ENCODE measurements at places on chromosomes 1 and 21.
A peak's percentile ranks its signal among the peaks of the same experiment; 100 is the strongest.

DNA sequence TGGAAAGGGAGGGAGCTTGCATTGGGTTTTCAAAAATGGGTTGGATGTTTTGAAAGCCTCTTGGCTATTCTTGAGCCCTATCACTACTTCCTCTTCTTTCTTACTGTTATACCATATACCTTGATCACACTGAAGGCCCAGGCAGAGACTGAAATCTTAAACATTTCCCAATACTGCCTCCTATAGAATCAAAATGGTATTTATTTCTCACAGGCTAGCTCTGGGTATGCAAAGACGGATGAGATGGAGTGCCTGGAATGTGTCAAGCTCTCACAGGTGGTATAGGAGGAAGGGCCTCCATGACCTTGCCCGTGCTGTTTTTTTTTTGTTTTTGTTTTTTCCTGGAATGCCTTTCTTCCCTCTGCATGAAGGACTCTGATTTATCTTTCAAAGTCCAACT is 268.4 kb upstream of the USP24 start:
- DNase-seq = no peak

DNA sequence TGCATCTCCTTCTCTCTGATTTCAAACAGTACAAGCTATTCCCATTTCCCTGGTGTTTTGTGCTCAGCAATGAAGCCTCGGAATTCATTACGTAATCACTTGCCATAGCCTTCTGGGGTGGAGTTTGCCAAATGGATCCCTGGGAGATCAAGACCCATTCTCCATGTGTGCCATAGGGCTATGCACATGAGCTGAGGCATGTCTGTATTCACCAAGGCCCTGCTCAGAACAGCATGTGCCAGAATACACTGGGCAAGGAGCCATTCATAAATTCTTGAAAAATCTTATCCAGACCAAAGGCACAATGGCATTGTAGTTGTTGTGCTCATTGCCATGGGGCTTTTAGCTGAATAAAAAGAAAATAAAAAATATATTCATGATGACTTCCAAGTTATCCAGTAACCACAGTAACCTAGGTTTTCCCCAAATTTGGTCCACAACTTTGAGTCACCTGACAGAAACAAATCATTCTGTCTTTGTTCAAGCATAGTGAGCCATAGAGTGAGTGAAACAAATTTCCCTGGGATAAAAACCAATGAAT is 53.0 kb downstream of the CRB1 start:
- no peak for DNase-seq

DNA sequence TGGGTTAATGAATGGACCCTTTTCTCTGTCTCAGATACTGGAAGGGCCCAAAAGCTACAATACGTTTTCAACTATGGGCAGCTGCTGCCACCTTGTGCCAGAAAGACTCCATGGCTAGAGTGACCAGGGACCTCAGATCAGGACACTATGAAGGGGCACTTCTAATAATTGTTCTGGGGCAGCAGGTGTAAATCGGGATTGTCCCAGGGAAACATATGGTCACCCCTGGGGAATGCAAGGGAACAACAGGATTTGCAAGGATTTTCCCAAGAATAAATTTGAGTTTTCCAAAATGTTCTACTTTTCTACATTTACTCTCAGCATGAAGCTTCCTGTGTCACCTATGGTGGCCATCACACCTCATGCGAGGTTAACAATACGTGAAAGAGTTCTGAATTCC is 12.0 kb upstream of the FCAMR start:
- peak; percentile 76 for DNase-seq

DNA sequence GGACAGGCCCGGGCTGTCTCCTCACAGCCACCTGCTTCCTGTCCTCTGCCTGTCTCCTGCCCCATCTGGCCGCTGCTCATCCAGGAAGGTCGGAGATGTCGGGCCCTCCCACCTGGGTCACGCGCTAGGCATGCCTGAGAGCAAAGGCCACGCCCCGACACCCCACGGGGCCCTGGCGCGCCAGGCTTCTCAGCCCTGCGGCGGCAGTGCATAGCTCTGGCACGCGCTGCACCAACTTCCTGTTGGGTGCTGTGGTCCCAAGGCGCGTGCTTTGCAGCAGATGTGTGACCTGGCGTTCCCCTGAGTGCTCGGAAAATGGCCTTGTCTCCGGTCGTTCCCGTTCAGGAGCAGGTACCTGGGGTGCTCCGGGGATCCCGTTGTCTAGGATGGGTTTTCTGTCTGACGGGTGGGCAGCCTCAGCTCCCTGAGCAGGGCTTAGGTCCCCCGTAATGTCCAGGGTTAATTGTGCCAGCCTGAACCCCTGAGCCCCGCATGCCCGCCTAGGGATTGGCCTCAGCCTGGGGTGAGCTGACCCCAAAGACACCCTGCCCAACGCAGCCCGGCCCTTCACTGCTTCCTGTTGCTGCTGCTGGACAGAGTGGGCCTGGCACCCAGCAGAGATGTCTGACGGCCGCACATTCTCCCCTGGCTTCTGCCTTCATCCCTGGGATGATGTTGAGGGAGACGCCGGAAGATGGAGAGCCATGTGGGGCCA is 19.4 kb upstream of the KCNAB2 start:
- peak; percentile 98 for DNase-seq

GRCh38 chr1:94992863-94993563 is 66.1 kb upstream of the CNN3 start:
- DNase-seq = no peak

DNA sequence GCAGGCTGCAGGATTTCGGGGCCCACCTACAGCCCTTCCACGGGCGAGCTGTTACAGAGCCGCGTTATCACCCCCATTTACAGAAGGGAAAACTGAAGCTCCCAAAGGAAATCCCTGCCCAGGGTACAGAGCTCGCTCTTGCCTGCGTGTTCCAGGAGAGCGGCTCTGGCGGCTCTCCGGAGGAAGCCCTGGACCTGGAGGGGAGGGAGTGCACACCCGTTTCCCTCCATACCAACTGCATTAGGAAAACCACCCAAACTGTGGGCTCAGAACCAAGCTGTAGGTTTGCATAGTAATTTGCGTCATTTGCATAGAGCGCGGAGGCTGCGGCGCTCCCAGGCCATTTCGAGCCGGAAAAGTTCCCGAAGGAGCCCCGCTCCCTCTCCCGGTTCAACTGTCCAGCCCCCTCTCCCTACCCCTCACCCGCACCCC is 24.7 kb upstream of the ADGRB2 start:
- DNase-seq = peak; percentile 23

- DNase-seq = no peak
These were observed 440.5 kb downstream of the SMYD3 start for GRCh38 chr1:246066573-246066972.

DNA sequence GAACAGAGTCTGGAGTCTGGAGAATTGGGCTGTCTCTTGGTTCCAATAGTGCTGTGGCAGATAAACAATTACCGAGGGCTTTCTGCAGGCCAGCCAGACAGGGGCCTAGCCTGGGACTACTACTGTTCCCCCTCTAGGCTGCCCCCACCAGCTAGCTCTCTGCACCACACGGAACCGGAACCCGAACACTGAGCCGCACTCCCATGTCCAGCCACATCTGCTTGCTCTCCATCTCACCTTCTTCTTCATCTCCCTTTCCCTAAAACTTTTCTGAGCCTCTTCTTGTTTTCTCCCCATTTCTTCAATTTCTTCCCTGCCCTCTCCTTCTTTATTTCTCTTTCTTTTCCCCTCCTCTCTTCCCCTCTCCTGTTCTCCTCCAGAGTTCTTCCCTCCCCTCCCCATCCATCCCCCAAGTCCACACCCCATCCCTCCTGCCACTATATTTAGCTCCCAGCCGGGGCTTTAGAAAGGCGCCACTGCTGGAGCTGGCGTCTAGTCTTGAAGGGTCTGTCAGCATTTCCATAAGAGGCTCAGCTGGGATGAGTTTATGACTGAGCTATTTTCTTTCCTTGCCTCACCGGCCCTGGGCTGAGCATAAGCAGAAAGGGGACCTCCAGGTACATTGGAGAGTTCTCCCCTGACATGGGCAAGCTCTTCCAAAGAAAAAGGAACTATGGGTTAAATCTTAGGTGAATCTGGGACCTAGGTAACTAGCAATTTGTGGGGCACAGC is 25.7 kb upstream of the ATP2B4 start:
- peak; percentile 97 for DNase-seq

- DNase-seq = no peak
These were observed 386.6 kb downstream of the KIF26B start for GRCh38 chr1:245541369-245541768.

GRCh38 chr1:66300972-66301451 is 232.9 kb upstream of the SGIP1 start:
- no peak for DNase-seq

DNA sequence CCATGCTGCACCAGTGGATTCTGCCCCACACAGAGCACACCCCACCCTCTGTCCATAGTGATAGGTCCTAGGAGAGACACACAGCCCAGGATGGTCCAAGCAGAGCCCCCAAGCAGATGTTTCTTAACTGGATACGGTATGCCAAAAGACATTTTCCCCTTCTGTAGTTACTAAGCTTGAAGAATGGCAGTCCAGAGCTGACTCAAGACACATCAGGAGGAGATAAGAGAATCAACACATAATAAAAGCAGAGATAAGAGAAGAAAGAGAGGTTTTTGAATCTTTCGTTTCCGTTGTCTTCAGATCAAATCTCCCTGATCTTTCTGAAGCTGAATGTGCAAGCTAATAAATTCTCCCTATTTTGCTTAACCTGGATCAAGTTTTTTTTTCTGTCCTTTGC is 21.8 kb upstream of the CASQ2 start:
- DNase-seq = no peak

DNA sequence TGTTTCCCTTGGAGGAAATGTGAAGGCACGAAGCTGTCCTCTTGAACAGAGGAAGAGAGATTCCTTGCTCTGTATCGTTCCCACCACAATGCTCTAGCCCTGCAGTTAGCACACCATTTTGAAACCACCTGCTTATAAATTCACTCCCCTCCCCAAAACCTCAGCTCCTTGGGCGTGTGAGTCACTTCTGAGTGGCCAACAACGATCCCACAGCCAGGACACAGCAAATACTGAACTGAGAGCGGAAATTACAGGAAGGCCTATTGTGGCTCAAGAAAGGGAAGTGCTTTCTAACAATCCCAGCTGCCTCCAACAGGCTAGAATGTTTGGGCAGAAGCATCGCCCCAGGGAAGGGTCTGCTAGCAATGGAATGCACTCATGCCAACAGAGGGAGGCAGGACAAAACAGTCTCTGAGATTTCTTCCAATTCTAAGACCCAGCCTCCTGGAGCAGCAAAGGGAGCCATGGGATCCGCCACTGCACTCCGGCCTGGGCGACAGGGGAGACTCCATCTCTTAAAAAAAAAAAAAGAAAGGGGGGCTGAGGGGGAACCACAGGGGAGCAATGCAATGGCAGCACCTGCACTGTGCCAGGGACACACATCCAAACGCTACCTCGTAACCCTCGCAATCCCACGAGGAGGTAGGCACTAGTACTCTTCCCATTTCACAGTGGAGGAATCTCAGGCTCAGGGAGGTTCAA is 1.9 kb downstream of the TMEM53 start:
- no peak for DNase-seq

DNA sequence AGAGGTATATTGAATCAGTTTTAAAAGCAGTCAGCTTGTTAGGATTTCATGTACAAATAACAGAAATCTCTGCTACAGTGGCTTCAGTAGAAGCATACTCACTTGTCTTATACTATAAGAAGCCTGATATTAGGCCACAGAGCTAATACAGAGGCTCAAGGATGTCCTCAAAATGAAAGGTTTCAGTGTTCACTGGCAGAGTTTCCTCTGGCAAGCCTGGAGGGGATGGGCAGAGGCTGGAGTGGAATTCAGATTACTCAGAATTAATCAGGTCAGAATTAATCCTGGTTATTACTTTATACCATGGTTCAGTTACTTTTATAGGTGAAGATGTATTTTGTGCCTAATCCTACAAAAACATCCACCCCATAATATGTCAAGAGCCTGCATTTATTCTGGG is 520.5 kb downstream of the USP25 start:
- DNase-seq = no peak

- no peak for DNase-seq
These were observed 34.8 kb downstream of the CASZ1 start for GRCh38 chr1:10761503-10762152.

DNA sequence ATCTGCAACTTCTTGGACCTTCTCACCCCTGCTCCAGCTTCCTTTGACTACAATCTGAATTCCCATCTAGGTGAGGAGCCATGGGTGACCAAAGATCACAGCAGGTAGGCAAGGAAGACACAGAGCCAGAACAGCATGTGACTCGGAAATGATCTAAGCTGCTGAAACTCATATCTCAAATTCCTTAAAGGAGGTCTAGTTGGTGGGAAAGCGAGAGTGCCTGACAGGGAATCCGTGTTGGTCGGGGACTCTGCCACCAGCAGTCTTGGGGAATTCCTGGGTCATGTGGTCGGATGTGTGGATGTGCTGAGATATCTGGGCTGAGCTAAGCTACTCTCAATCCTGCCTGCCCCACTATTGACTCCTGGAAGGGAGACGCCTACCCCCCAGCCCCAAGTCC is 3.2 kb upstream of the NUAK2 start:
- DNase-seq = no peak

GRCh38 chr1:234768569-234769283 is 158.7 kb upstream of the IRF2BP2 start:
- peak; percentile 9 for DNase-seq

- DNase-seq = no peak
These were observed 1.1 kb downstream of the TXNIP start for GRCh38 chr1:145995148-145995881.

GRCh38 chr21:45294509-45295291 is 7.0 kb upstream of the POFUT2 start:
- no peak for DNase-seq

DNA sequence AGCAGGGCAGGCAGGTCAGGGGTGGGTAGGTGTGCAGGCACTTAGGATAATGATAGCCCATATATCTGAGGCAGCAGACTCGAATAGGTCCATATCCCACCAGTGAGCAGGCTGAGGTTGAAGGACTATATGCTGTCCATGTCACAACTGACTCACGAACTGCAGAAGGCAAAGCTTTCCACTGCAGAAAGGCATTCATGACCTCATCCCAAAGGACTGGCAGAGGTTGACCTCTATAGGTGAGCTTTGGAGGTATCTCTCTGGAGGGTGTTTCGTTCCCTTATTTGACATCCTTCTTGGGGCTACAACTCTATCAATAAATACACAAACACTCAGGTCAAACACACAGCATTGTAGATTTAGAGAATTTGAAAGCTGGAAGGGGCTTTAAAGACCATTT is 42.8 kb upstream of the MARK1 start:
- DNase-seq = no peak

GRCh38 chr1:186681121-186681520 is 898 bp upstream of the PTGS2 start:
- no peak for DNase-seq

GRCh38 chr1:195663549-195664280 is 944.5 kb downstream of the KCNT2 start:
- DNase-seq = no peak

GRCh38 chr1:227378871-227379554 is 60.7 kb upstream of the CDC42BPA start:
- DNase-seq = no peak

DNA sequence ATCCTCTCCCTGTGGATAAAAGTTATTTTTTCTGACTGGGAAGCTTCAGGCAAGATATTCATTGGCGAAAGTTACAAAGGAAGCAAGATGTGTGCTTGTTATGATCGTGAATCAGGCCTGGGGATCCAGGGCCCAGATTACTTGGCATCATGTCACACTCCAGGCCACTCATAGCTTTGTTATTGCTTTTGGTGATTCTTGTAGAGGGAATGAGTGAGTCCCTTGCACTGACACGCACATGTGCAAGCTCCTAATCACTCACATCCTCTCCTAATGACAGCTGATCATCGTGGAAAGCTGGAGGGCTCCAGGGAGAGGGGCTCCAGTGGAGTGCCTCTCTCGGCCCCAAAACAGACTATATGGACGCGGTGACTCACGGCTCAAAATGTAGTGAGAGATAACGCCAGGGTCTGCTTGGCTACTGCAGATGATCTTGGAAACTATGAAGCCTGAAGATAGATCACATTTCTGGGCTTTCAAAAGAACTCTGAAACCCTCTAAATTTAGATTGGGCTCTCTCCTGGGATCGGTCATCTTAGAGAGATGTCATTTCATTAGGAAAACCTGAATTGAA is 481.1 kb upstream of the USP24 start:
- DNase-seq = no peak
